ENCODE measurements at places on chromosomes 4 and X.
A peak's percentile ranks its signal among the peaks of the same experiment; 100 is the strongest.

DNA sequence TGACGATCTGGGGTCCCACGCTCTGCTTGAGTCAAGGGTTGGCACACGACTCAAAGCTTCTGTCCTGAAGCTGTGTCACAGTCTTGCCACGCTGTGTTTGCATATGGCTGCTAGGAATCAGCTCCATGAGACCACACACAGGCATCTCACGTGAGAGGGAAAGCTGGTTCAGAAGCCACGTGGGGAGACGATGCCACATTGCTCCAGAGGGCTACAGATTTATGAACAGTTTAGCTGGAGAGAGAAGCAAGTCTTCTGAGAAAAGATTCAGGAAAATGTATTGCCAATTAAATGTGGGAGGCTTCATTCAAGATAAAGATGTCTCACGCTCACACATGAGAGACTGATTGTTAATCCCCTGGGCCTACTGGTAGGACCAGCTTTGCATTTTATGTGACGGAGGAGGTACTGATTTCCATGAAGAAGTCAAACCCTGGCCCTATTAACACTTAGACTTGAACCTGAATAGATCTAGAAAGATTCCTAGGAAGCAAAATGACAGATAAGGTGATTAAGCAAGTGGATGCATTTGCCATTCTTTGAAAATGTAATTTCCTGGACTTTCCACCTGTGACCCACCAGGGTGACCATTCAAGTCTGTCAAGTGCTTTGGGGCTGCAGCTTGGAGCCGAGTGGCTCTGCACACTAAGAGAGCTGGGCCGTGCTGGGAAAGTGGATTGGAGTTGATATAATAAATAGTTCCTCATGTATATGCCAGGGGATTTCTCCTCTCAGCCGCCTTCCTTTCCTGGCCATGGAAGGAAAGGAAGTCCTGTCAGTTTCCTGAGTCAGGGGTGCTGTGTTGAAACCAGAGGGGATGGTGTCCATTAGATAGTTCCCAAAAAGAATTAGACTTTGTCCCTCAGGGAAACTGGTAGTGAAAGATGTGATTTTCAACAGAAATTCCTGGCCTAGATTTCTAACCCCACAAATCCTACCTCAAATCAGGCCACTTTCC, 29.0 kb downstream of the ENPP6 start:
- DNase-seq, result no peak

DNA sequence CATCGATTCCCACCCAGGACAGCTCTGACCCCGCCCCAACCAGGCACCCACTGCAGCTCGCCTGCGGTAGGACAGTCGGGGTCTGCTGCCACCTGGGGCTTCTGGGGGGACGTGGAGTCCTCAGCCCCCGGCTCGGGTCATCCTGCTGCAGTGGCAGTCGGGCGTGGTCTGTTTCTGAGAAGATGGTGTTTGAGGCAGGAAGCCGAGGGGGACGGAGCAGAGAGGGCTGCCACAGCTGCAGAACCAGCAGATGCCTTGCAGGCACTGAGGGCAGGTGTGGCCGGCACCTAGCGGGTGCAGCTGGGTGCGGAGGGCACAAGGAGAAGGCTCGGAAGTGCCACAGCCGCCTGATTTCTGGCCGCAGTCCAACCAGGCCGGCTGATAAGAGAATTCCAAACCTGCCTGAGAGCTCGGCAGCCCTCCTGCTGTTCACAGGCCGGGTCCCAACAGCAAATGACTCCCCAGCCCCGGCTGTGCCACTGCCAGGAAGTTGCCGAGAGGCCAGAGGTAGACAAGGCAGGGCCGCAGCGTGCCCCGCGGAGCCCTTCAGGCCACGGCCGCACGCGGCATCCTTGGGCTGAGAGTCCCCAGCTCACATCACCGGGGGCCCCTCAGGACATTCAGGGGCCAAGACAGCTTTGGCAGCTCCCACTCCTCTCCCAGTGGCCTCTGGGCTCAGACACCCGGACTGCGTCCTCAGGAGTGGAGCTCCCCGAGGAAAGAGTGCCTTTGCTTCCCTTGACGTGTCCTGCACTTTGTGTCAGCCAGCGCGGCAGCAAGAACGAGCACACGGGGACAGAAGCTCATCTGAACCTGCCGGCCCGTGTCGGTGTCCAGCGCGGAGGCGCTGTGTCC, 9.4 kb upstream of the CPLX1 start:
- DNase-seq, result no peak

GRCh38 chrX:50168241-50168687, 32.5 kb downstream of the AKAP4 start:
- DNase-seq, result peak; percentile 10

GRCh38 chr4:85909851-85910250, 434.9 kb downstream of the ARHGAP24 start:
- no peak for DNase-seq

GRCh38 chrX:572538-573124, 58.0 kb upstream of the SHOX start:
- no peak for DNase-seq

GRCh38 chr4:21879187-21879586, 69.4 kb downstream of the KCNIP4 start:
- peak; percentile 74 for DNase-seq

DNA sequence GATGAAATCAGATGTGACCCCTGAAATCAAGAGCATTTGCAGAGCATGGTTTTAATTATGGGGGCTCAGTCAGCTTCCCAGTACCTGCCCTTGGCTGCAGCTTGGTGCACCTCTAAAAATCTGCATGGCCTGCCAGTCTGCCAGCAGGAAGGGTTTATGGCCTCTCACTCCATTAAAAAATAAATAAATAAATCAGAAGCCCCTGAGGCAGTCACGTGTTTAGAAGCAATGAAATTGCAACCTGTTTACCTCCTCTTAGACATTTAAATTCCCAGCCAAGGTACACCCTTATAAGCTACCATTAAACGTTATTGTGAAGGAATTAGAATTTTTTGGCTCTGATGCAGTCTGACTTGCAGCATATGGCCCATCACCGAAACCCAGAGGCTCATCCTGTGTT, 114.0 kb upstream of the LDB2 start:
- DNase-seq, result no peak

DNA sequence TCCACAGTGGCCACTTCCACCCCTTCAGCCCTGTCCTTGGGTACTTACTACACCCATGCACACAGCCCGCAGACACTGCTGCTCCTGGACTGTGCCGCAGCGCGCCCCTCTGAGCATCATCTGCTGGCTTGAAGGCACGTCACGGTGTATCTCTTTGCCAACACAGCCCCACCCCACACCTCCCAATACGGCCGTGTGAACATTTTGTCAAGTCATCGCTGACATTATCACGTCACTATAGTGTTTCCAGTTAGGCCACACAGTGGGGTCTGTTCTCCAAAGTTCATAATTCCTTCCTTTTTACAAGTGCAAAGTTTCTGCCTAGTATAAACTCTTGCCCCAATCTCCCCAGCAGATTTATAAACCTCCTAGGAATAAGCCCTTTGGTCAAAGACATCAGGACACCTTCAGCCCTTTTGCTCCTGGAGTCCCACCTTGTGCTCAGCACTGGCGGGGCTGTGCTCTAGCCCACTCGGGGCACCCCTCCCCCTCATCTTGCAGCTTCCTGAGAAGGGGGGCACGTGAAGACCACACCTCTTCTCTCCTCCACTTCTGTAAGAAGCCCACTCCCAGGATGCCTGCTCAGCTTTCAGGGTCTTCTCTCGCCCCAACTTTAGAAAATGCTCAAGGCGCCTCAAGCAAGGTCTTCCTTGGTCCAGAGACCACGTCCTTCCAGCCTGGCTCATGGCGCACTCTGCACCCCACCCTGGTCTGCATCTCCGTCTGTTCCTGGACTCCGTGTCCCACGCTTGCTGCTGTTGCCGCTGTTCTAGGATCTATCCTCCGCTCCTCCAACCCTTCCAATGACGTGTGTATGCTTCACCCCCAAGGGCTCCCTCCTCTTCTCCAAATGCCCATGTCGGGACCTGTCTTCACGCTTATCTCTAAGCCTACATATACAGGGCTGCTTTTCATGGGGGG, 7.2 kb downstream of the FAM53A start:
- DNase-seq, result no peak

GRCh38 chrX:2654436-2655340, 36.4 kb upstream of the CD99 start:
- peak; percentile 21 for DNase-seq

DNA sequence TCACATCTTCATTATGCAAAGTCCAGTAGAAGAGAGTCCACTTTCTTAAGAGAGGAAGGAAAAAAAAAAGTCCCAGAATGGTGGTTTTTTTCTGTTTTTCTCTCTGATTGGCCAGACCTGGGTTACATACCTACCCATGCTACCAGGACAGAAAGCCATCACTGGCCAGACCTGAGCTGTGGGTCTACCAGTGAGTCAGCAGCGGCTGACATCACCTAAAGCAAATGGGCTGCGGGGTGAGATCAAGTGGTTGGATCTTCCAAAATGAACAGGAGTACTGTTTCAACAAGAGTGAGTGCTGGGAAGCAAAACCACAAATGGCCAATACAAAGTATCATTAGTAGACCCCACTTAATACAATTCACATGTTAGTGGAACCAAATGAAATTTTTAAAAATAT, 1.6 kb upstream of the NDST3 start:
- peak; percentile 43 for DNase-seq

DNA sequence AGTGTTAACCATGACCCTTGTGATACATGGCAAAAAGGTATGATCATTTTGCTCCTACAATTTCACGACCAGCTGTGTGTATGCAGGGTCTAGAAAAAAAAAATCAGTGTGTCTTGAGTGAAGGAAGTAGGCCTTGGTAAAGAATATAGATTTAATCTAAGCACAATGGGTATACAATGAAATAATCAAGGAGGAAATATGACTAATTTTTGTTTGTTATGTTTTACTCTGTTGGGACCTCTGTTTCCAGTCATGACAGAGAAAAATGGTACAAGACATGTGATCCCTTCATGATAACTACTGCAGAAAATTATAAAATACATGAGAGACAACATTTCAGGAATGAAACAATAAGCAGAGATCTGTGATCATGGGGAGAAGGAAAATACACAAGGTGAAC, 835.5 kb downstream of the PDHA2 start:
- DNase-seq, result no peak

DNA sequence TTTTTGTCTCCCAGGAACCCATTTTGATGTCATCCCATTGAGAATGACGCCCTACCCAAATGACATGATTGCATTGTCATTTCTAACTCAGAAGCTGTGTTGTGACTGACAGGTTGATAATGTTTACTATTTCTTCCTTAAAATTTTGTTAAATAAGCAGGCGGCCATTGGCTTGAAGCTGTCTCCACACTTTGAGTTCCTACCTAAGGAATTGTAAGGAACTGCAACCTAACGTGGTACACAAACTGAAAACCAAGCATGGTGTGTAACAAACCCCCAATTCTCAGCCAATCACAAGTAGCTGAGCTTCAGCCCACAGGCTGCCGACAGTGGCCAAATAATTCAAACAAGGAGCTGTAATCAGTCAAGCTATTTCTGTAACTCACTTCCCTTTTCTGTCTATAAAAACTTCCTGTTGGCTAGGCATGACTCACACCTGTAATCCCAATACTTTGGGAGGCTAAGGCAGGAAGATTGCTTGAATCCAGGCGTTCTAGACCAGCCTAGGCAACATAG, 2.9 kb upstream of the MND1 start:
- peak; percentile 80 for DNase-seq

GRCh38 chr4:14452764-14453163, 549.5 kb upstream of the CPEB2 start:
- DNase-seq, result no peak

DNA sequence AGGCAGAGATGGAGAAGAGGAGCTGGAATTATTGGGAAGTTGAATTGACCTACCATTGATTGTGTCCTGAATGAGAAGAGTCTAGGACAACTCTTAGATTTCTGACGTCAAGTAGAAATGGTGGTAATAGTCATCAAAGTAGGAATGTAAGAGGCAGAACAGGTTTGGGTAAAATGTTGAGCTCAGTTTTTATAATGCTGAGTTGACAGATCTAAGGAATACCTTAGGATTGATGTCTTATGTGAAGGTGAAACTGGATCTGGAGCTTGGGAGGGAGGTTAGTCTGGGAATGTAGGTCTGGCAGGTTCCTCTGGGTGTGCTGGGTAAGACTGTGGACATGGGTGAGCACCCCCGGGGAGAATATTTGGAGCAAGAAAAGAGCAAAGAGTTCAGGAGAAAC, 31.9 kb downstream of the JADE1 start:
- DNase-seq, result no peak

All from M059J (cell line).